Caco-2 (cell line): ENCODE measurements at places on chromosomes 4 and X.

- DNase-seq: no peak
Observed at GRCh38 chr4:178809921-178810320, 1367.7 kb upstream of the AGA start.

GRCh38 chr4:89404530-89404929 is 96.9 kb upstream of the GPRIN3 start:
- DNase-seq: no peak

GRCh38 chr4:156775813-156776212 is 195.8 kb downstream of the PDGFC start:
- DNase-seq: no peak

DNA sequence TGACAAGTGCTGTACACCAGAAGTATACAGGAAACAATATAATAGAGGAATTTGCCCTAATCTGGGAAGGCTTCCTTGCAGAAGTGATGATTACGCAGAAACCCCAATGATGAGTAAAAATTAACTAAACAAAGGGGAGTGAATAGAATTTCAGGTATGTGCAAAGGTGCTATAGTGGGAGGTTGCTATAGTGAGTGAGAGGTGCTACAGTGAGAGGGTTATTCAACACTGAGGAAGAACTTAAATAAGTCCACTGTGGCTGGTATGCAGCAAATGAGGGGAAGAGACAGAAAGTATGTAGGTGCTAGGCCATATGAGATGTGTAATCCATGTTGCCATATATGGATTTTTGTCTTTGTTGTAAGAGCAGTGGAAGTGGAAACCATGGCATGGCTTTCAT is 69.5 kb downstream of the TRIM2 start:
- DNase-seq: peak; percentile 10

DNA sequence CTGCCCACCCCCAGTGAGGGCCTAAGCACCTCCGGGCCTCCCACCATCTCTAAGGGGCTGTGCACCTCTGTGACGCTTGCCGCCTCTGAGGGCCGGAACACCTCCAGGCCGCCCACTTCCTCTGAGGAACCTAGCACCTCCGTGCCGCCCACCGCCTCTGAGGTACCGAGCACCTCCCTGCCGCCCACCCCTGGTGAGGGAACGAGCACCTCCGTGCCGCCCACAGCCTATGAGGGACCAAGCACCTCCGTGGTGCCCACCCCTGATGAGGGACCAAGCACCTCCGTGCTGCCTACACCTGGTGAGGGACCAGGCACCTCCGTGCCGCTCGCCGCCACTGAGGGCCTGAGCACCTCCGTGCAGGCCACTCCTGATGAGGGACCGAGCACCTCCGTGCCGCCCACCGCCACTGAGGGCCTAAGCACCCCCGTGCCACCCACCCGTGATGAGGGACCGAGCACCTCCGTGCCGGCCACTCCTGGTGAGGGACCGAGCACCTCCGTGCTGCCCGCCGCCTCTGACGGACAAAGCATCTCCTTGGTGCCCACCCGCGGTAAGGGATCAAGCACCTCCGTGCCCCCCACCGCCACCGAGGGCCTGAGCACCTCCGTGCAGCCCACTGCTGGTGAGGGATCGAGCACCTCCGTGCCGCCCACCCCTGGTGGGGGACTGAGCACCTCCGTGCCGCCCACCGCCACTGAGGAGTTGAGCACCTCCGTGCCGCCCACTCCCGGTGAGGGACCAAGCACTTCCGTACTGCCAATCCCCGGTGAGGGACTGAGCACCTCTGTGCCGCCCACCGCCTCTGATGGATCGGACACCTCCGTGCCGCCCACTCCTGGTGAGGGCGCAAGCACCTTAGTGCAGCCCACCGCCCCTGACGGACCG is 977 bp downstream of the MAGEE1 start:
- no peak for DNase-seq

- peak; percentile 43 for DNase-seq
Observed at GRCh38 chrX:149962859-149963757, 24.8 kb upstream of the EOLA2 start.

DNA sequence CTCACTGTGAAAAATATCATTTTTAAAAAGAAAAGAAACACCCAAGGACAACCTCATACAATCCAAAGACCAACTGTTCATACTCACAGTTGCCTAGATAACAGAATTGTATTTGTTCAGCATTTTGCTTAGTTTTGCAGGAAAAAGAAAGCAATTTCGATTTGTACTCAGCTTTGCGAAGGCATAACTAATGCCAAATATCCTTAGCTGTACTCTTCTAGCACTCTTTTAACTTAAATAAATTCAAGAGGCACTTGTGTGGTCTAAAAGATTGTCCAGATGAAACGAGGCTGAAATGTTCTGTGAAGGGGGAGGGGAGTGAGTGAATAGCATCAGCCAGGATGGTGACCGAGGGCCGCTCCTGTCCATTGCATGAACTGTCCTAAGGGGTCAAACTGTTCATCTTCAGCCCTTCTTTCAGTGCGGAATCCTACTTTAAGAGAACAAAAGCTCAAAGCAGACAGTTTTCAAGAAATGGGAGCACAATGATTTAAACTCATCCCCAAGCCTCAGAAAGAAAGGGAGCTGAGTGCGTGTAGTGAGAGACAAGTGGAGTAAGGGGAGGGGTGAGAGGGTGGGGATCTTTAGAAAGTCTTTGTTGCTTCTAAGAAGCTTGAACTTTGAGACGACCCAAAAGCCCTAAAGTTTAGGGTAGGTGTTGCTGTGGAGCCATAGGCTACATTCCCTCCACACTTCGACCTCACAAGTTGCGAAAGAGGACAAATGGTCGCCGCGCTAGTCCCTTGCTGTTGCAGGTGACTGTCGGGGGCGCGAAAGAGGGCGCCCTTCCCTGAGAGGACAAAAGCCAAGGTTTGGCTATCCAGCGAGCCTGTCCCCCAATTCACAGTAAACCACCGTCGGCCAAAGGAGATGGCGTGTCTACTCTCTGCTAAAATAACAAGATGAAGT is 4.0 kb upstream of the NEUROG2 start:
- DNase-seq: no peak

DNA sequence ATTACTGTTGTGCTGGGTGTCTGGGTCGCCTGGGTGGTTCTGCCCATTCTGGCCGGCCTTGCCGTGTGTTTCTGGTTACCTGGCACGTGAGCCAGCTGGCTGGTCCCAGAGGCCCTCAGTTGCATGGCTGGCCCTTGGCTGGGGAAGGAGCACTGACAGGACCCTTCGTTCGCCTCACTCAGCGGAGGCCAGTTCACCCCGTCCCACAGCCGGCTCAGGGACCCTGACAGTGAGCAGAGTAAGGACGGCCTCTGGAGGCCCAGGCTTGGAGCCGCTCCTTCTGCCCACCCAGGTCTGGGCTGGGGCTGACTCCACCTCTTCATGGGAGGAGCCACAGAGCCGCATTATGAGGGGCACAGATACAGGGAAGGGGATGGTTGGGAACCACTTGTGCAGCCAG is 20.3 kb upstream of the HGFAC start:
- no peak for DNase-seq

DNA sequence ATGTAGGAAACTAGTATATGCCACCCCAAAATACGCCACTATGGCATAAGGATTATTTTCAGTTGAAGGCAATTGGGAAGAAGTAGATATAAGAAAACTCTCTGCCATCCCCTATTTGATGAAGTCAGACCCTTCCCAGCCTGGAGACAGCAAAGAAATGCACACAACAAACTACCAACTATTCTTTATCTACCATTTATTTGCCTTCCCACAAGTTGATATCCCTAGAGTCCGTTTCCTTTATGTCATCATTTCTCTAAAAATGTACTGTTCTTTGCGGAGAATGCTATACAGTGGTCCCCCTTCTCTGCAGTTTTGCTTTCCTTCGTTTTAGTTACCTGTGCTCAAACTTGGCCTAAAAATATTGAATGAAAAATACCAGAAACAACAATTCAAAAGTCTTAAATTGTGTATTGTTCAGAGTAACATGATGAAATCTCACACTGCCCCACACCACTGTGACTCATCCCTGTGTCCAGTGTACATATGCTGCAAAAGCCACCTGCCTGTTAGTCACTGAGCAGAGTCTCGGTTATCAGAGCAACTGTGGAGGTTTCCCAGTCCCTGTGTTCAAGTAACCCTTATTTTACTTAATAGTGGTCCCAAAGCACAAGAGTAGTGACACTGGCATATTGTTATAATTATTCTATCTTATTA is 152.3 kb downstream of the WDFY3 start:
- peak; percentile 44 for DNase-seq

DNA sequence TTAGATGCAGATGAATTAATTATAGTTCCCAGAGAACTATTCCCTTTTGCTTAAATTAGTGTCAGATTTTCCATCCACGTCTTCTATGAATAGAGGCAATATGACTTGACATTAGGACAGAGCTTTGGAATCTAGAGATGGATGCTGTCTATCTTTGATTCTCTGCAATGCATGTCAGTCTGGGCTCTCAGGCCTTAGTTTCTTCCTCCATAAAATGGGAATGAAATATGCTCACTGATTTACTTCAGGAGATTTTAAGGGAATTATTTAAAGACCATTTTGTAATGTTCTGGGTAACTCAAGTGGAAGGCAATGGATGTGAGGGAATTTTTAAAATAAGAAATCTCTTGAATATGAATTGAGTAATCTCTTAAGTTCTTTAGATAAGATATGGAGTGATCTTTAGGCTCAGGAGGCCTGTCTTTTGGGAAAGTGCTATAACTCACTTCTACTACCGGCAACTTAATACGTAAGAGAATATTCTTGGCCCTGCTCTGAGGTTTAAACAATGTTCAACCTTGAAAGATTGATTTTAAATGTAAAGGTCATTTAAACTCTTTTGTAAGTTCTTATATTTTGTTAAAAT is 29.0 kb downstream of the MGST2 start:
- no peak for DNase-seq

DNA sequence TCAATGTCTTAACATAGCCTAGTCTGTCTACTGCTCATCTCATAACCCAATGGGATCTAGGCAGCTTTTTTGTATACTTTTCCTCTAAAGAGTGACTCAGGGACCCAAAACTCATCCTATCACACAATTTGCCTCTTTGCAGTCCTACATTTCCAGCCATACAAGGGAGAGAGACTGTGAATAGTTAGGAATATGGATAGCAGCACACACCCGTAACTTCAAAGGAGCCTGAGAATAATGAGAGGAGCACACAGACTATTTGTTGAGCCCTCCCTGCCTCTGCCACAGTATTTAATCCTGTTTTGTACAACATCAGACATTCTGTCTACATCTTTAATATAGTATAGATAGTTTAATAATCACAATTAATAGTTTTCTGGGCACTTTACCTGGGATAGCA is 83.2 kb downstream of the AREG start:
- no peak for DNase-seq

DNA sequence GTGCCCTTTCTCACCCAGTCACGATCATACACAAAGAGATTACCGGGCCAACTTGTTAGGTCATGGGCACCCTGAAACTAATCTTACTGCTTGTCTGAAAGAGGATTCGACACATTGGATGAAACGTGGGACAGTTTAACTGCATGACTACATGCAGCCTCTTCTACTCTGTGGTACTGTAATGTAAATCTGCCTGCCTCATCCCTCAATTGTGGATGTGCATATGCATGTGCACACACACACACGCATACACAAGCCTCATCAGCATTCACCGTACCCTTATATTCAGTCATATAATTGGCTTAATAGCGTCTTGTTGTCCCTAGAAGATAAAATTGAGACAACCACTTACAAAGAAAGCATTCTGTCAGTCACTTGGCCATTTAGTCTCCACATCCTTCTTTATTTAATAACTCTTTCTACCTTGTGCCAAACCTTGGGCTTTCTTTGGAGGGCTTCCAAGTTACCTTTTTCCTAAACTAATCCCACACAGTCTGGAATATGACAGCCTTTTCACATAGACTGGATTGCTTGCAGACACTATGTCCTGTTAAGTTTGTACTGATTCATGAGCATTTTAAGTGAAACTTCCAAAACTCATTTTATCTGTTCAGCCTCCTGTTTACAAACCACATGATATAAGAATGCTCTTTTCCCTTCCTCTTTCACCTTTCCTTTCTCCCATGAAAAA is 132.9 kb downstream of the AFF2 start:
- DNase-seq: no peak

DNA sequence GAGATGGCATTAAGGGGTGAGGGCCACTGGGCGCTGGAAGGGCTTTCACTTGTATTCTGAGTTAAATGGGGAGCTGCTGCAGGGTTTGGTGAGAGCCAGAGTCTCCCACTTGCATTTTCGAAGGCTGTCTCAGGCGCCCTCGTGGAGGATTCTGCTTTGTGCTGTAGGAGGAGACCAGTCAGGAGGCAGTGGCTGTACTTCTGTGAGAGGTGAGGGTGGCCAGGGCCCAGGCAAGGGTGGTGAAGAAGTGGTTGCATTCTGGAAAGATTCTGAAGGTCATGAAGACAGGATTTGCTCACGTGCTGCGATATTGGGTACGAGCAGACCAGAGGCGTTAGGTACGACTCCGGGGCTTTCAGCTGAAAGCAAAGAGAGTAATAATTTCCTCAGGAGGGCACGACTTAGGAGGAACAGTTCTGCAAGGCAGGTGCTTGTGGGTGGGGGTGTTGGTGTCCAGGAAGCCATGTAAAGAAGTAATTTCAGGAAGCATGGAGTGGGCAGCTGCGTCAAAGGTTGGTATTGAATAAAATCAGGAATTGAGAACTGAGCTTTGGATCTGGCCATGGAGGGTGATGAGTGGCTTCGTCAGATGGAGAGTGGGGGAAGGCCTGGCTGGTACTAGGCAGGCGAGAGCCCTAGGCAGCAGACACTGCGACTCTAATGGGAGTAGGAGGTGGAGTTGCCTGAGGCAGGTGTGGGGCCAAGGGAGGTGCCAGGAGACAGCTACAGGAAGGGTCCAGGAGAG is 18.2 kb downstream of the PIGG start:
- no peak for DNase-seq

- no peak for DNase-seq
Observed at GRCh38 chr4:6217716-6218381, 17.5 kb upstream of the JAKMIP1 start.

- no peak for DNase-seq
Observed at GRCh38 chr4:184279496-184280061, 61.9 kb upstream of the ENPP6 start.

- DNase-seq: no peak
Observed at GRCh38 chr4:98179951-98180350, 36.7 kb upstream of the STPG2 start.

- DNase-seq: no peak
Observed at GRCh38 chr4:111991163-111991562, 154.1 kb upstream of the FAM241A start.

GRCh38 chr4:25440478-25441030 is 63.5 kb downstream of the ANAPC4 start:
- DNase-seq: no peak

DNA sequence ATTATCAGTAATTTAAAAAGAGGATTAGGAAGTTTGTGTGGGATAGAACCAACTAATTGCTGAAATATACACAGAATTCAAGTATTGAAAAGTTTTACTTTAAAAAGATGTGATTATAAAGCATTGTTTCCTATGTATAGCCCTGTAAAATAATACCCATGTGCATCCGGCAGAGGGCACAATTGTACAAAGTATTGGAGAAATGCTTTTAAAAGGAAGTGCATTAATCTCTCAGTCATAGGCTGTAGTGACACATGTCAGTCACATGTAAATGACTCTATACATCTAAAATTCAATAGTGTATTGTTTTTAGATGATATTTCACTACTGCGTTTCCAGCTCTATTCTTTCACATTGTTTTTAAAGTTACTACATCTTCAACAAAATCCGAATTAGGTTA is 9.7 kb upstream of the GEMIN8 start:
- peak; percentile 47 for DNase-seq
